ENCODE measurements at places on chromosomes 4 and X. TPM values are rescaled to one million over a fixed set of nuclear protein-coding genes. Genes with fewer than 3 reads are reported as not detected.

MOSPD2 gene
- total RNA-seq = 12.1 TPM

FAM149A gene
- not detected for total RNA-seq

MTNR1A gene
- total RNA-seq = not detected

TMEM255A gene
- not detected for total RNA-seq

KIT gene
- total RNA-seq = 21.4 TPM

WDFY3 gene
- 145 TPM for total RNA-seq
